ENCODE measurements at places on chromosomes 5 and 9.
A peak's percentile ranks its signal among the peaks of the same experiment; 100 is the strongest.

DNA sequence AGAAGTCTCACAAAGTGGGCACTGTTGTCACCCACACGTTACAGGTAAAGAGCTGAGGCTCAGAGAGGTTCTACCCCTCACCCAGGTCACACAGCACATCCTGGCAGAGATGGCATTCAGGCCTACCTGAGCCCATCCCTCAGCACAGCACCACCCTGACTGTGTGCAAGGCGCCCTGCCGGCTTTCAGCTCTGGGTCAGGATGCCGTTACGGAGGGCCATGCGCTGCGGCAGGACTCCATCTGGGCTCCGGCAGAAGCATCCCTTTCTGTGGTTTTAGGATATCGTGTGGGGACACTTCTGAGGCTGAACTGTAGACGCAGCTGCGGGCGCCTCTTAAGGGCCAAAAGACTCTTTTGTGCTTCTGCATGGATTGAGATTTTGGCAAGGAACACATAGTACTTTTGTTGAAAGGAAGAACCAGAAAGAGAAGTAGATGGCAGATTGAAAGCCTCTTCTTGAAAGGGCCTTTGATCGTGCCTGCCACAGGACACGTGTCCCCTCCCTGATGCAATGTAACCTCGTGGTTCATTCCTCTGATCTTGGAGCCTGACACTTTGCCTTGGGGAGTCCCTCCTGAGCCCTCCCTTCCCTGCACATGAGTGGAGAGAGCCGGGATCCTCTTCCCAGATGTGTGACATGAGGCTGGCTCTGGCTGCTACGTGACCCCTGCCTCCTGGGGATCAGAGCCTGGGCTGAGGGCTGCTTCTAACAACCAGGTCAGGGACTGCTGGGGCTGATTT lies 31.3 kb downstream of the USP20 start:
- DNase-seq, result no peak

- no peak for DNase-seq
These were observed 53.7 kb downstream of the LHFPL2 start for GRCh38 chr5:78594610-78595457.

GRCh38 chr9:78074385-78075291 lies 43.0 kb upstream of the GNAQ start:
- no peak for DNase-seq

DNA sequence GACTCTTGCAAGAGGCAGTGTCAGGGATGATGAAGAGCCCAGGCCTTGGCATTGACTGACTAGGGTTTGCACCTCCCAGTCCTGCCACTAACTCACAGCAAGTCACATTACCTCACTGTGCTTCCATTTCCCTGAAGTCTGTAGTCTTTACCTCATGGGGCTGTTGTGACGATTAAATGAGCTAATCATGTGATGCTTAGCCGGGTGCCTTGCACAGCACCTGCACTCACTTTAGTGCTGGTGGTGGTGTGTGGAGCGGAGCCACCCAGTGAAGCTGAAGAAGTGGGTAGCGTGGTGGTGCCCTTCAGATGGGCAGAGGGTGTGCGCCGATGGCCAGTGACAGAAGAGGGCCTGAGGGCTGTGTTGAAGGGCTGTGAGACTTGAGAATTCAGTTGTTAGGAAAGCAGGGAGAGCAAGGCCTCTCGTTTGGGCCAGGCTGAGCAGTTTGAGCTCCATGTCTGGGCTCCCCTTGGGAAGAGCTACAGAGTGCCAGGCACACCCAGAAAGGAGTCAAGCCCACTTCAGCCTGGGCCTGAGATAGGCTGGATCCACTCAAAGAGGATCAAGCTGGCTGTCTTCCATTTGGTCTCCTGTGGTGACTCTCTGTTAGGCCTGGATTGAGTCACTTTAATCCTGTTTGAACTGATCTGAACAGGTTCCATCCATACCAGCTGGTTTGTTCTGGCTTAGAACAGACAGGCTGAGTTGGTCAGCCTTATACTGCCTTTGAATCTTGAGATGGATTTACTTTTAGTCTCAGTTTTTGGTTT lies 42.5 kb downstream of the RALGPS1 start:
- peak; percentile 30 for DNase-seq

DNA sequence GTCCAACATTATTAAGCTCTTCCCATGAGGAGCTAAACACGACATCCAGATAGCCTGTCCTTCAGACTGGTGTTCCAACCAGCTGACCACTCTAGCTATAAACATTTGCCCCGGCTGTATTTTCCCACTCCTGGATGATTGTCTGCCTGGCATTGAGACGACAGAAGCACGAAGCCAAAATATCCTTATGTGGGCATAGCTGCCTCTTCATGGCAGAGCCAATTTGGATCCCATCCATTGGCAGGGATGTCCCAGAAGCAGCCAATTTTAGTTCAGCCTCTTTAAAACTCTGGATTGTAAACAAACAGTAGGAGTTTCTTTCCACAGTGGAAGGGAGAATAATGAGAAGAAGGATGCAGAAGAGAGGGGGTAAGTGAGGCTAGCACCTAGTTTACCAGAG lies 507.6 kb downstream of the CETN3 start:
- no peak for DNase-seq

- no peak for DNase-seq
These were observed 20.5 kb upstream of the HEXB start for GRCh38 chr5:74664551-74664950.

DNA sequence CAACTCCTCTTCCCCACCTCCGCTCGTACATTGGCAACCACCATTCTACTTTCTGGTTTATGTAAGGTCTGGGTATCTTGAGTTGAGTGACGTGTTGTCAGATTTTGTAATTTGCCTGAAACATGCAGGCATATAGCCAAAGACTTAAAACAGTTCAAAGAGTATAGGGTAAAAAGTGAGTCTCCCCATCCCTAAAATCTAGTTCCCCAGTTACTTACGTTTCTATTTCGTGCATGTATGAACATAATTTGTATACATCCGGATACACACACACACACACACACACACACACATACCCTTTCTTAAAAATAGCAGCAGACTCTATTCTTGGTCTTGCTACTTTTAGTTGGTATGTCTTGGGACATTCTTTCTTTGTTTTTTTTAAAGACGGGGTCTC lies 915 bp downstream of the HSDL2 start:
- DNase-seq, result no peak

DNA sequence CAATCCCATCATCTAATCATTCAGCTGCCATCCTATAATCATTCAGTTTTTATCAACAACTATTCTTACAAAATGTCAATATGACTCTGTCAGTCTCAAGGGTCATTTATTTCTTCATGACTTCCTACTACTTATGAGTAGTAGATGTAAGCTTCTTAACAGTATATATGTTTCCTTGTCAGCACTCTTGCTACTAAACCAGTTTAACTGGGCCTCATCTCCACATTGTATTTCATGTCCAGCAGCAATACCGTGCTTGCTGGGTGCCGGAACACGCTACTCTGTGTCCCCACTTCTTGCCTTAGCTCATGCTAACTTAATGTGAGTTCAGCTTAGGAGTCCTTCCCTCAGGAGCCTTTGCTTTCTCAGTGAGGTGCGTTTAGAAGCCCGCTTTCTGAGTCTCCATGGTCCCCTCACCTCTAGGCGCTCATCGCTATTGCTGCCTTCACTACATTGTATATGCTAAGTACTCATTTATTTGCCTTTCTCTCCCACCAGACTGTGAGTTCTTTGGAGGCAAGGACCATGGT lies 32.9 kb downstream of the ELL2 start:
- DNase-seq, result no peak

- DNase-seq, result no peak
These were observed 53.2 kb downstream of the USP20 start for GRCh38 chr9:129888293-129889121.

DNA sequence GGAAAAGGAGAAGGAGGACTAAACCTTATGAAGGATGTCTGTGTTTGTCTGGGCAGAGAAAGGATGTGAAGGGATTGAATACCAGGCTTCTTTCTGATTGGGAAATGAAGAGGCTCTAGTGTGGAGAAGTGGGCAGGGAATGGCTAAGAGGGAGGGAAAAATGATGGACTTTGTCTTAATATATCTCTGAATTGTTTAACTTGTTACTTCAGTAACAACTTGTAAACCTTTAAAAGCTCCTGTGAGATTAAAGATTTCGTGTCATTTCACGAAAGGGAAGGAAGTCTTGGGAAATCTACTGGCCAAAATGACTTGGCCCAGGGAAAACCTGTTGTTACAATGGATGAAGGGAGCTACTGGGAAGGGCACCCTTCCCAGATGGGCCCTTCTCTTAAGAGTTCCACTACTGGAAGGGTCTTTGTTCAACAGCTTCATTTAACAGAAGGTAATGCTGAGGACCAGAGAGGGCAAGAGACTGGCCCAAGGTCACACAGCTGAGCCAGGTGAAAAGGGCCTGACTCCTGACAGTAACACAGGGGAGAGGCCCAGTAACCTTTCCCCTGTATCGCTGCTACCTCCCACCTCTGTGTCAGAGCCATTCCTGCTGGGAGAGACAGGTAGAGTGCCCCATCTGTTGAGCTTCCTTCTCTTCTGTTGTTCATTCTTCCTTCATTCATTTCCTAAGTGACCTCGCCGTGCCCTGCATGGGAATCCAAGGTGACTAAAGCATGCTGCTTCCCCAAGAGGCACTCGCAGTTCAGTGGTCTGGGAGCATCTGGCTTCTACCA lies 5.1 kb upstream of the TCOF1 start:
- DNase-seq, result peak; percentile 28

DNA sequence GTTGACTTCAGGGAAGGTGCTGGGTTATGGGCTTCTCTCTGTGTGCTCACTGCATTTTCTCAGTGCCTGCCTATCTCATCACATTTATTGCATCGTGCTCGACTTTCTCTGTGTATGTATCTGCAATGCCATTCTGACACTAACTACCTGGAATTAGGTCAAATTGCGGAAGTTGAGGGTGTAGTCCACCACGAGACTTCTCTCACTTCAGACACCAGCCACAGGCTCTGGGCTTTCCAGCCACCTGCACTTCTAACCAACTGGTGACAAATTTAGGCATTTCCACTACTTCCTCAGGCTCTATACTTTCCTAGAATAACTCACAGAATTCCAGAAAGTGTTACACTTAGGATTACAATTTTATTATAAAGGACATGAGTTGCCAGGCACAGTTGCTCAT lies 188.6 kb upstream of the ZNF608 start:
- DNase-seq, result no peak

DNA sequence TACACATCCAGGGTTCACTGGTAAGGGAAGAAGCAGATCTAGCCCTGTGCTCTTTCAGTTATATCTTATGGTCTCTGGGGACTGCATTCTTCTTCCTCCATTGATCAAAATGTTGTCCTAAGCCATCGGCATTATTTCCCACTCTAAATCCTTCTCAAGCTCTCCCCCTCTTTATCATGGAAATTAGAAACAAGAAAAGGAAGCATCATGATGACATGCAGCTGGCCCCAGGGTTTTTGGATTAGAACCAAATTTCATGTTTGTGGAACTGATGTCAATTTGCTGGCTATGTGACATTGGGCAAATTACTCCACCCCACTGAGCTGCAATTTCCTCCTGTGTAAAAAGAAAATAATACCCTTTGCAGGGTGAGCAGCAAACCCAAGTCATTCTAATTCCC lies 39.5 kb downstream of the MFAP3 start:
- DNase-seq, result peak; percentile 32

DNA sequence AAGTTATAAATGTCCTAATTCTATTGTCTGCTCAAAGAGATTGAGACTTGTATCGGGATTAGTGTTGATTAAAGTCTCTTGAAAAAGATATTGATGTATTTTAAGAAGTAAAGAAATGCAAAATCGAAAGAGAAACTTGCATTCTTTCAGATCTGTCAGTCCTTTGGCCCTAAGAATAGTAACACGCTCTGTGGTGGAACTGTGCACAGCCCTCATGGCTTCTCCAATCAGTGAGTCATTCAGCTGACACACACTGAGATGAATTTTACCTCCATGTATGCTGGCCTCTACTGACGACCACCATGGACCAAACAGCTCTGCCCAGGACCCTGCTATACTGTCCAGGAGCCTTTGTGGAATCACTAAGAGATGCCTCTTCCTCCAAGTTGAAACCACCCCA lies 232.4 kb downstream of the ESM1 start:
- no peak for DNase-seq

GRCh38 chr5:40834391-40834848 lies 602 bp downstream of the RPL37 start:
- no peak for DNase-seq

GRCh38 chr5:61632064-61632463 lies 300.0 kb downstream of the ZSWIM6 start:
- DNase-seq, result no peak

DNA sequence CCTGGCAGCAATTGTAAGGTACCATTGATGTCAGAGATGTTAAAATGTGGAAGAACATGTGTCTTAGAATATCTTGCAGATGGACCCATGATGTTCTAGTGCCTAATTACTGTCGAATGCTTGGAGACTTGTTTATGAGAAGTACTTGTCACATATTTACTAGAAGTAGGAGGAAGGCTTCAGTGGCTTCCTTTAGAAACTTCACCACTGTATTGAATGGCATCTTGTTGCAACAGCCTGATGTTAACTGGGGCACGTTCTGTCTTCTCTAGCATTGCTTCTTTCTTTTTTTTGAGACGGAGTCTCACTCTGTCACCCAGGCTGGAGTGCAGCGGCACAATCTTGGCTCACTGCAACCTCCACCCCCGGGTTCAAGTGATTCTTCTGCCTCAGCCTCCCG lies 16.5 kb downstream of the UGCG start:
- DNase-seq, result no peak

DNA sequence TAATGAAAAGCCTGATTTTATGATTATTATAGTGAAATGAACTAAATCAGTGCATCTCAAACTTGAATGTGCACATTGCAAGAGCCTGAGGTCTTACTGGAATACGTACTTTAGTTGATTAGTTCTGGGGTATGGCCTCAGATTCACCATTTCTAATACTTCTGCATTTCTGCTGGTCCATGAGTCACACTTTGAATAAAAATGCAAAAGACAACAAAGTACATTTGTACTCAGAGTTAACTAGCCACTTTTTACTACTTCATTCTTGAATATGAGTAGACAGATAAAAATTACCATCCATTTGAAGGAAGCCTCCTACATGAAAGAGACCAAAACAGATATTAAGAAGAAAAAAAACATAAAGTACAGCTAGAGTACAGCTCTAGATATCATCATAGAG lies 27.1 kb upstream of the PRR16 start:
- DNase-seq, result no peak

GRCh38 chr5:73998489-73998888 lies 372.5 kb downstream of the ARHGEF28 start:
- DNase-seq, result no peak

DNA sequence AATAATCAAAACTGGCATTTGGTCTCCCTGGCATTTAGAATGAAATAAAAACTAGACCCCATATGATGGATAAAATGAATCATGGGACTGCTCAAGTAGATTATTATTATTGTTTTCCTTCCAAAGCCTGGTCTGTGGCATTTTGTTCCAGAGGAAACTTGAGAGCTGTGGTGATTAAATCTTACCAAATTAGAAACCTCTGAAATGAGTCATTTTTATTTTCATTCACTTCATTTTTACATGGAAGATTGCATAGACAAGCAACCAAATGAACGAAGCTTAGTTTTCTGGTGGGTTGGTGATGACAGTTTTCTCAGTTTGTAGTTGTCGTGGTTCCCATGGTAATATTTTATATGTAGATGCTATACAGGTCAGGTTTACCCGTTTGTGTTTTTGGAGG lies 23.4 kb downstream of the PAM start:
- DNase-seq, result no peak

- no peak for DNase-seq
These were observed 13.1 kb upstream of the BNC2 start for GRCh38 chr9:16883586-16883985.

- DNase-seq, result no peak
These were observed 58.9 kb downstream of the DOCK2 start for GRCh38 chr5:169695919-169696490.

GRCh38 chr5:5881294-5881693 lies 458.8 kb downstream of the ICE1 start:
- peak; percentile 79 for DNase-seq

GRCh38 chr9:8284884-8285283 lies 485.3 kb upstream of the DMAC1 start:
- DNase-seq, result no peak

- DNase-seq, result no peak
These were observed 75.0 kb upstream of the FCN1 start for GRCh38 chr9:134992755-134993124.
